ENCODE measurements at places on chromosomes 12 and 14.

DNA sequence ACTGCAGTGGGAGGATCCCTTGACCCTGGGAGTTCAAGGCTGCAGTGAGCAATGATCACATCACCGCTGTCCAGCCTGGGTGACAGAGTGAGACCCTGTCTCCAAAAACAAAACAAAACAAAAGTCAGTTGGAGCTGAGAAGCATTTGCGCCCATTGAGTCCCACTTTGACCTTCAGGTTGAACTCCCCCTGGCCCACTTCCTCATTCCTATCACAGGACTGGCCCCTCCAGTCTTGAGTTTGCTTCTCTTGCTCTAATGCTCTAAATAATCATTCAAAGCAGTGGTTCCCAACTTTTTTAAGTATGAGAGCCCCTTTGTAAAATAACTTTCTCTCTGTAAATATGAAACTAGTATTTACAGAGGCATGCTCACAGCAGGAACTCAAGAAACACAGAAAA, 28.0 kb upstream of the GSC start:
- DNase-seq: no peak

- no peak for DNase-seq
Measured at GRCh38 chr14:44135972-44136371, 371.1 kb downstream of the FSCB start.

- DNase-seq: no peak
Measured at GRCh38 chr12:19614601-19615383, 175.5 kb downstream of the AEBP2 start.

DNA sequence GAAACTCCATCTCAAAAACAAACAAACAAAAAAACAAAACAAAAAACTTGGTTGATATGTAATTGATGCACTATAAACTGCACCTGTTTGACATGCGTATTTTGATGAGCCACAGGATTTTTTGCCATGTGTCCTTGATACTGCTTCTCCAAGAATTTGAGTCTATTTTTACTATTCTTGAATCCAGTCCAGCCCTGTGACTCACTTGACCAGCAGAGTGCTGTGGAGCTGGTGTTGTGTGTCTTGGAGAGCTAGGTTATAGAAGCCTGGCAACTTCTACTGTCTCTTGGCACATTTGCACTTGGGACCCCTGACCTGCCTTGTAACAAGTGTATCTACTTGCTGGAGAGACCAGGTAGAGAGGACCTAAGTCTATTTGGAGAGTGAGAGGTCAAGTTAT, 52.0 kb downstream of the KLRG1 start:
- DNase-seq: no peak

DNA sequence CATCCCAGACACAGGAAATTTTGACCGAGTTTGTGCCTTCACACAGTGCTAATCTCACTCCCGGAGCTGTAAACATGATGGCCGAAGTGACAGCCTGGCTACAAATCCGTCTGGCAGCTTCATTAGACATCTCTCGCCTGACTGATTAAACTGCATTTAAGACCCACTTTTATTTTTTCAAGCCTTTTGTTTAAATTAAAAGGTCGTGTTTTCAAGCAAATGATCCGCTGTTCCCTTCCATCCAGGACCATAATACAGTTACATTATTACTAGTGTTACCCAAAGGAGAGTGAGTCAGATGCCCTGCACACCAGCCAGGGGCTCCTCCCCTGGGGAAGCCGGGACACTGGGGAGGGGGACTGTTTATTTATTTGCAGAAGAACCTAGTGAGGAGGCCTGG, 200.2 kb downstream of the EXOC5 start:
- DNase-seq: no peak

DNA sequence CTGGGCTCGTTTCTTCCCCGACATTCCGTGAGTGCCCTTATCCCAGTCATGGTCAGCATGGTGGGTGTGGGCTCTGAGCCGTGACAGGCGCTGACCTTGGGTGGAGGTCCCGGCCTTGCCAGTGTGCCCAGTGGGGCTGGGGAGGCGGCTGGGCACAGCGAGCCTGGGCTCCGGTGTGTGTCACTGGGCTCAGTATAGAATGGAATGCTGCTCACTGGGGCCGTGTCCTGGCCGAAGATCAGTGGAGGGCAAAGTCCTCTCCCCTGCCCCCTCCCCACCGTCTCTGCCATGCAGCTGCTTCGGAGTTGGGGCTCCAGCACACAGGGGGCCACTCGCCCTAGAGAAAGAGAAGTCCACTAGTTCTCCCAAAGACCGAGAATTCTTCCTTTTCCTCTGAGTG, 164.4 kb downstream of the TSPAN9 start:
- DNase-seq: no peak

DNA sequence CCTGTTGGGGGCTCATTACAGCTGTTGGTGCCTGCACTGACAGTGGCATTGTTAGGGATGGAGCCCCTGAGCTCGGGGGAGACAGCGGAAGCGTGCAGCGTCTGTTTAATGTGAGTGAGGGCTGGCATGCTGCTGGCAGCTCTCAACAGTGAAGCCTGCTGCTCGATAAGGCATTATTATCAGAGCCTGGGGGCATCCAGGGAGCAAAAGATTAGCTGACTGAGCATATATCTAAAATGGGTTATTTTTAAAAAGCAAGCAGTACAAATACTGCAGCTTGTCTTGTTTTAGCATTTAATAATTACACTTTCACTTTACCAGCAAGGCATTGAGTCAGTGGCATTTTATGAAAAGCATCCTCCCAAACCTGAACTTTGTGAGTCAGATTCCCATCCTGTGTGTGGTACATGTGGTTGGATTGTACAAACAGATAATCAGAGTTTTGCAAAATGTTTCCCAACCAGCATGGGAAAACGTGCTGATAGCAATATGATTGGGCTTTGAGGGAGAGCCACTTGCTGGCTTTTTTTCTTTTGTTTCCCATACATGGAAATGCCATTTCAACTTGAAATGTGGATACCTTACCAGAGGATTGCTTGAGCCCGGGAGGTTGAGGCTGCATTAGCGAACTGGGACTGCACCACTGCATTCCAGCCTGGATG, 150.8 kb downstream of the PRKCH start:
- no peak for DNase-seq

GRCh38 chr14:89724628-89724960, 229.9 kb downstream of the EFCAB11 start:
- no peak for DNase-seq

DNA sequence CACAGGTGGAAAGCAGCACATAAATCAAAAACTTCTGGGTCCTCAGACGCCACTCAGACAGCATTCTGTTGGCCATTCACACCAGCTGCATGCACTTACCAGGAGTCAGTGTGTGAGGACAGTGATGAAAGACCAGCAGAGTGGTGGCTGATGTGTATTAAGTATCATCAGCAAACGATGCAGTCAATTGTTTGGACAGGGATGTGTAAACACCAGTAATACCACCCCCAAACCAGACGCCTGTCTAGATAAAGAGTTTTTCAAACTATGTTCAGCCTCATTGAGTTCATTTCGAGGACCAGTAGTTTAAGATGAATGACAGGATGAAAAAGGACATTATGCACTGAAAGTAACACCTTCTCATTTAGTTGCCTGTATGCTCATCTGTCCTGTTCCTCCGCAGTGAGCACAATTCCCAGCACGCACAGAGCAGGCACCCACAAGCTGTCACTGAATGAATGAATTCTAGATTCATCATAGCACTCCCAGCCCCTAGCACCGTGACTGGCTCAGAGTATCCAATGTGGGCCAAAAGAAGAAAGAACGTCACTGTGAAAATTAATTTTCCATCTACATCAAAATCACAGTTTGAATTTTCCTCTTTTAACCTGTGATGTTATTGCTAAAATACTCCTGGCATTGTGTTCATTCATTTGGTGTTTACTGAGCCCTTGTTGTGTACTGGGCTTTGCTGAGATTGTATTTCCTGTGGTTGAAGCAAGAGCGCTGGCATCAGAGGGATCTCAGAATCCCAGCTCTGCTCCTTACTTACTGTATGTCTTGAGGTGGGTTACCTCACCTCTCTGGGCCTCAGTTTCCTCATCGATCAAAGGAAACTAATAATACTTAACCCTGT, 124.8 kb upstream of the NOS1 start:
- no peak for DNase-seq

GRCh38 chr12:71108355-71108754, 49.4 kb downstream of the TSPAN8 start:
- no peak for DNase-seq

All from stimulated activated CD8-positive, alpha-beta memory T cell treated with anti-CD3 and anti-CD28 coated beads, Interleukin-4, amount 100 ng/mL, for 24 hours (primary cell).